ENCODE measurements at places on chromosomes 1 and 21. TPM values are rescaled to one million over a fixed set of nuclear protein-coding genes. Genes with fewer than 3 reads are reported as not detected.

- peak overlapping the region; percentile 29 for H3K27ac ChIP-seq
- no peak for DNase-seq
- H3K36me3 ChIP-seq, result peaks cover 86% of the 10 kb centered on the region
- H3K4me1 ChIP-seq, result no peaks in the 10 kb centered on the region
These were observed 23.6 kb downstream of the COL6A2 start for GRCh38 chr21:46121286-46122221.

DNA sequence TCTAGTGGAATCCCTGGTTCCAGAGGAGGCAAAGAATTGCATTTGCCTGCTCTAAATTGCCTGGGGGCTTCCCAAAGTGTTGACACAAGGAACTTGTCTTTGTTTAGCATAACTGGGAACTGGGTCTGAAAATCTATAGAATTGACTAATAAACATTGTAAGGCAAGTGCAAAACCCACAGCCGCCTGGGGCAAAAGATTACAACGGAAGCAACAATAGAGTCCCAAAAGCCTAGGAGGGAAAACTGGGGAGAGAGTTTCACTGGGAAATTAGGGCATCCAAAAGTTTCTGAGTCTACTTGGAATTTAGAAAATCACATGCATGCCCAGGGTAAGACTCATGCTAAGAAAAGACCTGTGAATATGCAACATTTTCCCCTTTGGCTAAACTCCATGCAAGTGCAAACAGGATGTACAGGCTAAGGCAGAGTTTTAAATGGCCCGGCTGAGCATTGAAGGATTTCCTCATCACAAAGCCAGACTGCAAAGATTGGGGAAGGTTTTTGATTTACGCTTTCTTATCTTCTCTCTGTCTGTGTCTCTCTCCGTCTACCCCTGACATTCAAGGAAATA is 725.3 kb upstream of the NCAM2 start:
- H3K27me3 ChIP-seq, result no peaks in the 10 kb centered on the region
- no peak overlapping the region for H3K4me3 ChIP-seq
- no peaks in the 10 kb centered on the region for H3K36me3 ChIP-seq
- no peak for DNase-seq
- H3K4me1 ChIP-seq, result no peaks in the 10 kb centered on the region
- no peak overlapping the region for H3K27ac ChIP-seq

- H3K27ac ChIP-seq, result no peak overlapping the region
- no peak overlapping the region for H3K4me3 ChIP-seq
- DNase-seq, result no peak
- H3K4me1 ChIP-seq, result no peaks in the 10 kb centered on the region
These were observed 460.5 kb downstream of the PTPRU start for GRCh38 chr1:29696656-29697390.

- H3K4me3 ChIP-seq, result no peak overlapping the region
- no peak for DNase-seq
- no peaks in the 10 kb centered on the region for H3K4me1 ChIP-seq
- no peak overlapping the region for H3K27ac ChIP-seq
These were observed 3.8 kb upstream of the ATP6V1G3 start for GRCh38 chr1:198544265-198544664.

DNA sequence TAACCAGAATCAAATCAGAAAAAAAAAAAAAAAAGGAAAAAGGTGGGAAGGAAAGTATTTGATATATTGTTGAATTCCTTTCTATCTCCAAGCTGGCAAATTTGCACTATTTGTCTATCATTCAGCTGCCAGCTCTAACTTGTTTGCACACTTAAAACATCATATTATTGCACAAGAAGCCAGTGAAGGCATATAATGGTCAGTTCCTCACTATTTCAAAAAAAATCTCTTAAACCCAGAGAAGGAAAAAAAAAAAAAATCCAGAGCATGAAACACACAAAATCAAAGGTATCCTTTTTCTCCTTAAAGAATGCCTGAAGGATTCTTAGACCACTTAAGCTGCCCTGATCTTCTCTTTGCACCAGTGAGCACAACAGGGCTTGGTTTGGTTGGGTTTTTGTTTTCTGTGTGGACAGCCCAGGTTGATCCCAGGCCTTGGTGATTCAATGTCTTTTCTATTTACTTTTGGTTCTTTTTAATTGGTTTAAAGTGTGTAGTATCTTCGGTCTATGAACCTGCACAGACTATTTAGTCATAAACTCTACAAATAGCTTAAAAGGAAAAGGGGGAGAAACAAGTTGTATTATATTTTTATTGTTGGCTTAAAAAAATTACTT is 40.2 kb downstream of the DUSP10 start:
- no peak overlapping the region for H3K27ac ChIP-seq
- no peaks in the 10 kb centered on the region for H3K27me3 ChIP-seq
- H3K4me1 ChIP-seq, result peaks cover 6% of the 10 kb centered on the region
- DNase-seq, result no peak
- no peak overlapping the region for H3K4me3 ChIP-seq

- H3K4me3 ChIP-seq, result no peak overlapping the region
- H3K36me3 ChIP-seq, result no peaks in the 10 kb centered on the region
- H3K4me1 ChIP-seq, result no peaks in the 10 kb centered on the region
- DNase-seq, result peak; percentile 88
- no peak overlapping the region for H3K27ac ChIP-seq
- no peaks in the 10 kb centered on the region for H3K27me3 ChIP-seq
These were observed 50.8 kb downstream of the CAPN9 start for GRCh38 chr1:230797942-230798365.

GRCh38 chr1:114468047-114468446 is 43.0 kb downstream of the TRIM33 start:
- DNase-seq, result no peak
- H3K4me3 ChIP-seq, result no peak overlapping the region
- no peak overlapping the region for H3K27ac ChIP-seq
- H3K4me1 ChIP-seq, result peaks cover 41% of the 10 kb centered on the region

DNA sequence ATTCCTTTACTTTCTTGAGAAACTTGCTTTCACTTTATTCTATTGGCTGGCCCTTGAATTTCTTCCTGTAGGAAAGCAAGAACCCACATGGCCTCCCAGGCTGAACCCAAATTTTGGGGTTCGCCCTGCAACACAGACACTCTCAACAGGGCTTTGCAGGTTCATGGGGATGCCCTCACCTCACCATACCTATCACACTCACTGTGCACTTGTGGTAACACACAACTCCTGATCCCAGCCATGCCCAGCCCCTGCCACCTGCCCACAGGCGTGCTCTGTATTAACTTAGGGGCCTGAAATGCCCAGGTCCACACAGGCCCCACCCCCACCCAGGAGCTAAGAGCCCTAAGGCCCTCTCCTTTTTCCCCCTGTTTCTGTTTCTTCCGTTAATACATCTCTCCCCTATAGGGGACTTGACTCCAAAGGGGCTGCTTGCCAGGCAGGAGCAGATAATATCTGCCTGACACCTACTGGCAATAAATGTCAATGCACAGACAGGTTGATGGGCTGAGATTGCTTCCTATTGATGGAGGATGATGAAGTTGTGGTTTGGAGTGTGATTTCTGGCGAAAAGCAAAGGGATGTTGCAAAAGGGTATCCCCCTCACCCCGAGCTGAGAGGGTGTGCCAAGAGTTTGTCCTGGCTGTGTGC is 171.5 kb downstream of the AJAP1 start:
- no peaks in the 10 kb centered on the region for H3K36me3 ChIP-seq
- no peak overlapping the region for H3K27ac ChIP-seq
- DNase-seq, result peak; percentile 52
- H3K4me1 ChIP-seq, result no peaks in the 10 kb centered on the region

The GPR25 gene
- total RNA-seq, result not detected

The FMO5 gene
- 201 TPM for total RNA-seq

The UTS2 gene
- not detected for total RNA-seq

The PRR9 gene
- not detected for total RNA-seq

The LRRC7 gene
- total RNA-seq, result 0.43 TPM

The FAM151A gene
- 0.73 TPM for total RNA-seq

The LCE1F gene
- not detected for total RNA-seq

The DNASE2B gene
- total RNA-seq, result not detected

The OR6Y1 gene
- total RNA-seq, result not detected

The PRAMEF5 gene
- total RNA-seq, result not detected

The KRTAP11-1 gene
- total RNA-seq, result not detected
